ENCODE measurements at places on chromosomes 5 and 9. TPM values are rescaled to one million over a fixed set of nuclear protein-coding genes. Genes with fewer than 3 reads are reported as not detected.

Gene CNTFR
- total RNA-seq, result not detected

Gene SH3GL2
- total RNA-seq, result not detected

Gene FBP2
- total RNA-seq, result not detected

Gene ABO
- total RNA-seq, result not detected

Gene TRIM36
- total RNA-seq, result 0.19 TPM

Gene TRPM3
- total RNA-seq, result not detected

Gene TICAM2
- total RNA-seq, result 0.82 TPM

Gene PNPLA7
- 2.5 TPM for total RNA-seq

Gene OLFML2A
- total RNA-seq, result not detected

Gene ZMYND19
- 56.4 TPM for total RNA-seq

Gene PCDHB6
- total RNA-seq, result not detected

Gene FBXO4
- 16.2 TPM for total RNA-seq

Gene TMEFF1
- 0.14 TPM for total RNA-seq

Gene NR5A1
- not detected for total RNA-seq
